RPMI7951 (cell line): ENCODE measurements at places on chromosomes 3 and 15. TPM values are rescaled to one million over a fixed set of nuclear protein-coding genes. Genes with fewer than 3 reads are reported as not detected.
A peak's percentile ranks its signal among the peaks of the same experiment; 100 is the strongest.

GRCh38 chr3:120648290-120648689 lies 33.7 kb downstream of the HGD start:
- DNase-seq, result no peak

DNA sequence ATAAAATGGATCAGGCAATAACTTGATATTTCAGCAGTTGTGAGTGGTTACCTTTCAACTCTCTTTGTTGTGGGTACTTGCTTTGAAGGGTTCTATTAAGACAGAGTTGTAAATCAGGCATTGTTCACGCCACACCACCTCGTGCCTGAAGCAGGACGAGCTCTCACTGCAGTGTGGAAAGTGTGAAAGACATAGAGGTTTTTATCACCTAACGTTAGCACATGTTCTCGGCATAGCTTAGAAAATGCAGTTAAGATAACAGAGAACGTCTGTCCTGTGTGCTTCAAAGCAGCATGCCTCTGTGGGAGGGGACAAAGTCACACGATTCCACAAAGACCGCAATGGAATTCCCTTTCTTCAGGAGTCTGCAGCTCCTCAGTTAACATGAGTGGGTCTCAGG lies 7.8 kb downstream of the ADAMTS17 start:
- DNase-seq, result no peak

GRCh38 chr15:77889009-77889806 lies 188.3 kb downstream of the TBC1D2B start:
- peak; percentile 54 for DNase-seq

- peak; percentile 98 for DNase-seq
These were observed 237.0 kb downstream of the UACA start for GRCh38 chr15:70526221-70526973.

DNA sequence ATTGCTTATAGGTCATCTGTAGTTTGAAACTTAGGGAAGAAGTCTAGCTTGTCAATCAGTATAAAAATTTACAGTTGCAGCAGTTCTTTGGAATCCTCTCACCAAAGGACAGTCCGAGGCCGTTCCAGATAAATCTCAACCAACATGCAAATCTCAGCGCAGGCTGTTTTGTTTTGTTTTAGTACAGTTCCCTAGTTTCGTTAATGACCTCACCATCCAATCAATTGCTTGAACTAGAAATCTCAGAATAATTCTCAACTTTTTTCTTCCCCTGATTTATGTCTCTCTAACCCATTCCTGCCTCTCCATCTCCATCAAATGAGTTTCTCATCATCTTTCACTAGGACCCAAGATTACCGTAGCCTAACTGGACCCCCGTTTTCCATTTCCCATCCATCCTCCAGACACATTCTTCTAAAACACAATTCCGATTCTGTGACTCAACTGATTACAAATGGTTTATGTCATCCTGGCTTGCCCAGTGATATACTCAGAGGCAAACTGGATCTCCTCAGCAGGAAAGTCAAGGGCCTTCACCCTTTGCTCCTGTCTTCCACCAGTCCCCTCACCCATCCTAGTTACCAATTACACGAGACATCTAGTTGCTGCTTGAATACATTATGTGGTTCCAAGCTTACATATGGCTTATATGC lies 1.3 kb downstream of the SMCO1 start:
- DNase-seq, result peak; percentile 52

DNA sequence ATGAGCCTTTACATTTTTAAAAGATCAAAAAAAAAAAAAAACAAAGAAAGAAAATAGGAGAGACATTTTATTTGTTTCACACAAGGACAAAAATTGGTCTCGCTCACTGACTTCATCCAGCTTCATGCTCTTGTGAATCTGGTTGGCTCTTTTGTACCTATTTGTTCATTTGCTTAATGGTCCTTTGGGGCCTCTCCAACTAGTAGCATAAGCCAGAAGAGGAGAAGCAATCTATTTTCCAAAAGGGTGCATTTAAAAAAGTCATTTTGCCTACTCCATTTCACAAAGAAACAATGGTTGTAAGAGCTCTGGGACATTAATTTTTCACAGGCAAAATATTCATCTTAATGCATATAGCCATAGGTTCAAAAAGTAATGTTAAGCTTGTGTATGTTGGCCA lies 168.3 kb upstream of the ADAMTS9 start:
- DNase-seq, result no peak

DNA sequence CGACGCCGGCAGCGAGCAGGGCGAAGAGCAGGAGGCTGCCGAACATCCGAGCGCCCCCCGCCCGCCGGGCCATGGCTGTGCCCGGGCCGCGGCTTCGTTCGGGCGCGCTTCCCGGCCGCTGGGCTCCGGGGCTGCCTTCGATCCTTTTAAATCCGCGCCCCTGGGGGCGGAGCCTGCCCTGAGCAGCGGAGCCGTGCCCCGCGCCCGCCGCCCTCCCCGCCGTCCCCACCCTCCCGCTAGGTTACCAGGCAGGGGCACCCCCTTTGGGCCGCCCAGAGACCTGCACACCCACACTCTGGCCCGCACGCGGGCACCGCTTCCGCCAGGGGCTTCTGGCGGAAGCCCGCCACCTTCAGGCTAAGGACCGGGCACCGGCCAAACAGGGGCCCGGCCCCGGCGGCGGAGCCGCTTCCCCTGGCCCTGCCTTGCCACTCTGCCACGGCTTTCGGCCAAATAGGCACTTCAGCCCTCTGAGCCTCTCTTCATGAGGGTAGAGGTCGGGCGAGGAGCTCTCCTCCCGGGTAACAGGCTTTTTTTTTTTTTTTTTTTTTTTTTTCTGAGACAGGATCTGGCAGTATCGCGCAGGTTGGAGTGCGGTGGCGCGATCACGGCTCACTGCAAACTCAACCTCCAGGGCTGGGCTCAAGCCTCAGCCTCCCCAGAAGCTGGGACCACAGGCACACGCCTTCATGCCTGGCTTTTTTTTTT lies at the start of gene NMB:
TSS of gene NMB (minus strand) at position 120 of the 708 bp plus-strand sequence. CDS start at position 73, 47 bp downstream.
- DNase-seq, result peak; percentile 84

DNA sequence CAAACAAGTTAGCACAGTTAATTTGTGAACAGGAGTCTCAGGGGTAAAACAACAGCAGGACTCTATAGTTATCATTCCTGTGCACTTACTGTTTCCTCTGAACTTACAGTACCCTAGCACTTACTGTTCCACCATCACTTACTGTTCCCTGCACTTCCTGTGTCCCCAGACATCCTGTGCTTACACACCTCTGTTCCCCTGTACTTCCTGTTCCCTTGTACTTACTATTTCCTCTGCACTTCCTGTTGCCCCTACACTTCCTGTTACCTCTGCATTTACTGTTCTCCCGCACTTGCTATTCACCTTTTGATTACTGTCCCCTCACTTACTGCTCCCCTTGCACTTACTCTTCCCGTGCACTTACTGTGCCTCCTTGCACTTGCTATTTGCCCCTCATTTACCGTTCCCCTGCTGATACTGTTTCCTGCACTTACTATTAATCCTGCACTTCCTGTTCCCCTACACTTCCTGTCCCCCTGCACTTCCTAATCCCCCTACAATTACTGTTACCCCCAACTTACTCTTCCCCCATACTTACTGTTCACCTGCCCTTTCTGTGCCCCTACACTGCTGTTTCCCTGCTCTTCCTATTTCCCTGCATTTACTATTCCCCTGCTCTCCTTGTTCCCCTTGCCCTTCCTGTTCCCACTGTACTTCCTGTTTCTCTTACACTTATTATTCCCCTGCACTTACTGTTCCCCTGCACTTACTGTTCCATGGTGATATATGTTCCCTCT lies 30.3 kb downstream of the TPRA1 start:
- no peak for DNase-seq

GRCh38 chr15:20280933-20281463 lies 260.6 kb downstream of the GOLGA6L6 start:
- no peak for DNase-seq

- DNase-seq, result no peak
These were observed 52.4 kb downstream of the EIF4E3 start for GRCh38 chr3:71672807-71673206.

DNA sequence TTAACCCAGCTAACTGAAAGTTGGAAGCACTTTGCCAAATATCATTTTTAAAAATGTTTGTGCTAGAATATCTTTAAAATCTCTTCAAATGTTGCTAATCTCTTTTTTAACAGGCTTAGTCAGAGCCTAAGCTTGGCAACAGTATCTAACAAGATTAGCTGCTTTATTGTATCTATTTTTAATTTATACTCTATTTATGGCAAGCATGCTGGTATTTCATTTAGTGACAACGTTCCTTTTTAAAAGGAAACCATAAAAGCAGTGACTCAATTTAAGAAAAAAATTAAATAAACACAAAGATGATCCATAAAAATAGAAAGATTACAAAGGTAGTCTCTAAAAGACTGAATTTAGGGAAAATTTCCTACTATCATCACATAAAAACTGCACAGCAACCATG lies 40.5 kb downstream of the SLC12A6 start:
- no peak for DNase-seq

DNA sequence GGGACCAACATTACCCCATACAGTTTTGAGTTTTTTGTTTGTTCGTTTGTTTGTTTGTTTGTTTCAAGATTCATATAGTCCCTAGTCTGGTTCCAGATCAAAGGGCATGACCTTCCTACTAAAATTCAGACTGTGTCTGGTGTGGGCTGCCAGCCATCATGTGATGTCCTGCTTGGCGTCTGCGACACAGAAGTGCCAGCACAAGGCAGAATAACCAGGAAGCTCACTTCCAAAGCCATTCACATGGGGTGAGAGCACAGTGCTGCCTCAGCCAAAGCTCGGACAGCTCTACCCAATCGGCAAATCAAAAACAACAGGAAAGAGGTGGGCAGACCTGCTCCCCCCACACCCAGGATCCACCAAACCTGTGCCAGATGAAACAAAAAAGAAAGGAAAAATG lies 142.6 kb upstream of the THBS1 start:
- DNase-seq, result no peak

DNA sequence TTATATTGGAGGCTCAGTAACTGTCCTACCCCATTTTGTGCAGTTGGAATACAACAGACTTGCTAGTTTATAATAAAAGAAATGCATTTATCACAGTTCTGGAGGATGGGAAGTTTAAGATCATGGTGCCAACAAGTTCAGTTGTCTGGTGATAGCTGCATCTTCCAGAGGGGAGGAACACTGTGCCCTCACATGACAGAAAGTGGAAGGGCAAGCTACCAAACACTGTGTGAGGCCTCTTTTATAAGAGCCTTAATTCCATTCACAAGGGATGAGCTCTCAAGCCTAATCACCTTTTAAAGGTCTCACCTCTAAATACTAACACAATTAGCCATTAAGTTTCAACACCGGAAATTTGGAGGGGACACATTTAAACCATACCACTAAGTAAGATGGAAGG lies 1073.9 kb downstream of the PLOD2 start:
- no peak for DNase-seq

DNA sequence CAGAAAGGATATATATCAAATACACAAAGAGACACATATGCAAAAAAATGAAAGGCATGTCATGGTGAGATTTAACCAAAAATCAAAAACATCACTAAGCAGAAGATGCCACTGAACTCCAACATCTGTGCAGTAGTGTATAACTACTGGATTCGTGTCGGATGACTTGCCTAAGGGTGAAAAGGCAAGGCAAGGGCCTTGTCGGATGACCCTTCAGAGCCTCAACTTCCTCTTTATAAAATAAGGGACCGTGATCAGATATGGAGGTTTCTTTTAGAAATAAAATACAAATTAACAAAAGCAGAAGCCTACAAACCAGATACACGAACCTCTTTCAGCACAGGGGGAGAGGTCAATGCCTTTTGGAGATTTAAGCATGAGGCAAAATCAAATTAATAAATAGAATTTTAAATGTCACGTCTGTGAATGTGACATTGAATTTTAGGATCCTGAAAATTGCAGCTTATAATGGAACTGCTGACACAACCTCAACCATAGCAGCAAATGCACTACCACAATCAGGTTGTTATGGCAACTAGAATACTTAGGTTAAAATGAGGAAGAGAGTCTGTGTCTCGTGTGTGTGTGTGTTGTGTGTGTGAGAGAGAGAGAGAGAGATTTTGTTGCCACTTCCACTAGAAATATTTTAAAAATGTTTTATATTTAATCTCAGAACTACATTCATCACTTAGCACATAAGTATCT lies 8.3 kb upstream of the CHRM5 start:
- DNase-seq, result no peak

DNA sequence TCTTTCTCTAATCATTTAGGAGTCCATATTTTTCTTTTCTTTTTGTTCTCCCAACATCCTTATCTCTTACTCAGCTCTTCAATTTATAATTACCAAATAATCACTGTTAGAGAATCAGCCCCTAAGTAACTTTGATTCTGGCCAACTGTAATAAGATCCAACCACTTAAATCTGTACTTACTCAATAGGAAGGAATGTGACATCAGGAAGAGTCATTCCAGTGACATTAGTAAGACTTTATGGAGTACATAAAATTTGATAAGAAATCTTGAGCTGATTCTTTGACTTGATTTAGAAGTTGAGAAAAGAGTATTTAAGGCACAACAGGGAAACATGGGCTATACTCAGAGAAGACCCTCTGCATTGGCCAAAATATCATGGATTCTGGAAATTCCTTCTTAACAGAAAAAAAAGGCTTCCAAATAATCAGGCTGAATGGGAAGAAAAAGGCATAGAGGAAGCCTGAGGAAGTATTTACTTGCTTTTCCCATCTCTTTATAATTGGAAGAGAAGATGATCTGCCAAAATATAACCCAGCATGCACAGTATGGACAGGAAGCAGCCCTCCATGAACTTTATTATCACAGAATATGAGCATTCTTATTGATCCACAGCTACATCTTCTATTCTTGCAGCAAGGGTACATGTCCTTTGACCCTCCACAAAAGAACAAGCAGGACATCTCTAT lies 289.7 kb upstream of the TPRG1 start:
- peak; percentile 90 for DNase-seq

GRCh38 chr3:38985981-38986380 lies 65.8 kb downstream of the SCN11A start:
- peak; percentile 14 for DNase-seq

- DNase-seq, result no peak
These were observed 146.8 kb downstream of the SMAD6 start for GRCh38 chr15:66848686-66849392.

GRCh38 chr15:22958487-22959280 lies 21.5 kb downstream of the CYFIP1 start:
- DNase-seq, result no peak

- DNase-seq, result no peak
These were observed 57.5 kb upstream of the KLF13 start for GRCh38 chr15:31268911-31269784.

DNA sequence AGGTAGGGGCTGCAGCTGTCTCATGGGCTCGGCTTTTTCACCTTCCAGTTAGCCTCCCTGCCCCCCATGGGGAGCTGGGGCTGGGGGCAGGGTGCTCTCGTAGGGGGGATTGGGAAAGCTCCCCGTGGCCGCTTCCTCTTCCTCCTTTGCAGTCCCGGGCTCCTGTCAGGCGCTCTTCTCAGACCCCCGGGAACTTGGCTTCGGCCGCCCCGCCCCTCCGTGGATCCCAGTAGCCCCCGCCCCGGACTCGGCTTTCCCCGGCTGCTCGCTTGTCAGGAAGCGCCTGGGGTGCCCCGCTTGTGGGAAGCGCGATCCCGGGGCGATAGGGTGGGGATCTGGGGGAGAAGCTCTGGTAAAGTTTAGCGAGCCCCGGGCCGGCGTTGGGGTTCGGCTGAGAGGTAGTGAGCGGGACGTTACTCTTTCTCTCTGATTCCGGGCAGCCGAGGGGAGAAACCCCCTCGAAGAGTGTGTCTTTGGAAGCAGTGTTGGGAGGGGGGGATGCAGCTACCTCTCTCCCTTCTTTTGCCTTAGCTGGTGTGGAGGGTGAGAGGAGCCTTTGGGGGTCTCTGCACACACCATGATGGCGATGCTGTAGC lies 611 bp downstream of the PIAS1 start:
- DNase-seq, result peak; percentile 54

The UPK1B gene
- not detected in 2 replicates for total RNA-seq

The RBMS3 gene
- total RNA-seq, result 12.6 and 22.8 TPM in 2 replicates

The CSPG4 gene
- total RNA-seq, result 31.4 and 52.5 TPM in 2 replicates

The IL20RB gene
- total RNA-seq, result 10.7 and 17.2 TPM in 2 replicates

The LRRC2 gene
- total RNA-seq, result 0.12 and 0.59 TPM in 2 replicates

The C3orf22 gene
- not detected in 2 replicates for total RNA-seq

The VGLL3 gene
- total RNA-seq, result 10.4 and 19.8 TPM in 2 replicates

The KIF15 gene
- 30.2 and 41.2 TPM in 2 replicates for total RNA-seq

The GPR160 gene
- 0.24 and 0.29 TPM in 2 replicates for total RNA-seq
